CD4-positive, CD25-positive, alpha-beta regulatory T cell (primary cell): ENCODE measurements at places on chromosomes 7 and 10. TPM values are rescaled to one million over a fixed set of nuclear protein-coding genes. Genes with fewer than 3 reads are reported as not detected.

The CNTNAP2 gene
- total RNA-seq = not detected

GRCh38 chr7:124532166-124532565 is 233.4 kb downstream of the GPR37 start:
- DNase-seq = no peak
- no peaks in the 10 kb centered on the region for H3K4me1 ChIP-seq
- no peaks in the 10 kb centered on the region for H3K36me3 ChIP-seq
- H3K27me3 ChIP-seq = no peaks in the 10 kb centered on the region

The VSTM4 gene
- total RNA-seq = not detected

DNA sequence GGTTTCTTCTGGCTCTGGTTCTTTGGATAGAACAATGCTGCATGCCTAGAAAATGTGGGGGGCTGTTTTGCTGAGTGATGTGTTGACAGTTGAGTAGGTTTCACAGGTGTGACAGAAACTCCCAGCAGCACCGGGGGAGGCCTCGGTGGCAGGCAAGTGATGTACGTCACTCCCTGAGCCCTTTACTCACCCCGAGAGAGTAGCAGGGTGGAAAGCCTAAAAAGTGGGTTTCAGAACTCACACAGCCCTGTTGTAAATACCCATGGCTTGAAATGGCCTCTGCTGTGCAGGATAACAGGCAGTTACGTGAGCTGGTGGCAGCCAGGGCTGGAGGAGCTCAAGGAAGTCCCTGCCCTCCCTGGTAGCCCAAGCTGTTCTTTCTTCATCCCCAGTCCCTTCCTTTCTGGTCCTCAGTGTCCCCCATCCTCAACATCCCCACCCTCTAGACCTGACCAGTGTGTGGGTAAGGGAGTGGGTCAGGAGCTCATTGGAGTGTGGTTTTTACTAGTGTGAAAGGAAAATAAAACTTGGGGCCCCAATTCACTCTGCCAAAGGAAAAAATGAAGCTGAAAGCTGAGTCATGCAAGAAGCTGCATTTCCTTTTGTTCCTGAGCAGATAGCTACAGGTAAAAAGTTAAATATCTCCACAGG is 258.1 kb downstream of the STK31 start:
- no peak overlapping the region for H3K27ac ChIP-seq
- no peaks in the 10 kb centered on the region for H3K4me1 ChIP-seq
- no peaks in the 10 kb centered on the region for H3K27me3 ChIP-seq

The OR2A5 gene
- total RNA-seq = not detected

DNA sequence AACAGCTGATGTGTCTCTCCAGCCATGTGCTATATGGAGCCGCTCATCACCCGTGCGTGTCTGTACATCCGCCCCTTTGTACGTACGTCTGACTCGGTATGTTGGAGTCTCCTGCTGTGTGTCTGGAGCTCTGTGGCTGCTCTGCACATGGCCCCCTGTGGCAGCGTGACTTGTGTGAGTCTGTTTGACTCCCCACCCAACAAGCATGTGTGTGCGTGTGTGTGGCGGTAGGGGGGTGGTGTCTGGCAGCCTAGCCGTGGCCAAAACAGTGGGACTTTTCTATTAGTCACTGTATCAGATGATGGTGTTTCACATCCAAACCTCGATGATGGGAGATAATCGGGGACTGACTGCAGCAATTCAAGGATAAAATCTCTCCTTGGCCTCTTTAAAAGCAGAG is 94.1 kb downstream of the COL13A1 start:
- DNase-seq = no peak
- H3K4me1 ChIP-seq = no peaks in the 10 kb centered on the region
- no peak overlapping the region for H3K4me3 ChIP-seq
- no peaks in the 10 kb centered on the region for H3K36me3 ChIP-seq

DNA sequence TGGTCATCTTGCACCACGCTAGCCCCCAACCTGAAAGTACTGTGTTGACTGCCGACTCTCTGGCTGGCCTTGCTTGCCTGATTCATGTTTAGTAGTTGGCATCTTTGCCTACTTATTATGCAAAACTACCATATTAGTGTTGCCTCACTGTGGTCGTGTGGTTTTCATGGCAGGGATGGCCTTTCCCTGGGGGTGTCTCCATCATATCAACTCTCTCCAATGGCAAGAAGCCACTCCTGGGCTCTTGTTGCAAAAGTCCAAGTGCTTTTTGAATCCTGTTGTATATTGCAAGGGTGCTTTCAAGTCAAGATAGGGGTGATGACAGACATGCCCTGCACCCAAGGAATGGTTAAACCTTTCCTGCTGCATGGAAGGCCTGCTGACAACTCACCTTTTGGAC is 39.4 kb downstream of the ABLIM1 start:
- H3K36me3 ChIP-seq = no peaks in the 10 kb centered on the region
- no peak for DNase-seq
- no peaks in the 10 kb centered on the region for H3K27me3 ChIP-seq
- peaks cover 12% of the 10 kb centered on the region for H3K4me1 ChIP-seq
- H3K27ac ChIP-seq = no peak overlapping the region
- no peak overlapping the region for H3K4me3 ChIP-seq

DNA sequence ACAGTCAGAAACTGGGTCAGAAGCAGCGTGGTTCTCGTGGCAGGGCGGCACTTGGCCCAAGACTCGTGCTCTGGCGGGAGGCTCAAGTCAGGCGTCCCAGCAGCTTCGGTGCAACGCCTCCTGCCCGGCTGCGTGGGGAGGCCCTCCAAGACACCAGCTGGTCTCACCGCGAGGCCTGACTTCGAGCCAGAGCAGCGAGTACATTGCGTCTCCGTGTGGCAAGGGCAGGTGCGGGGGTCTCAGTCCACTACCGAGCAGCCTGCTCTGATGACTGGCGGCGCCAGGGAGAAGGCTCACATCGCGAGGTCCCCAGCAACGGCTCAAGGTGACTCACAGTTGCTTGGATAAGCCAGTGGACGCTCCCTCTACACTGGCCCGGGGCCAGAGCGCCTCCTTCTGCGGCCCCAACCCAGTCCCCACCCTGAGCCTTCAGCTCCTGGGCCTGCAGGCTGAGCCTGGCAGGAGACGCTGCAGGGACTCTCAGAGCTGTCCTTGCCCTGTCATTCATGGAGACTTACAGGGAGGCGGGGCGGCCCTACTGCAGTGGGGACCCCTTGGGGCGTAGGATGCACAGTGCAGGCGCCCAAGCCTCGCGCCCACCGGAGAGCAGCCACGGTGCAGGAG is 41.9 kb upstream of the PRKAR1B start:
- H3K27ac ChIP-seq = no peak overlapping the region
- H3K4me1 ChIP-seq = no peaks in the 10 kb centered on the region
- H3K27me3 ChIP-seq = no peaks in the 10 kb centered on the region
- H3K36me3 ChIP-seq = peaks cover 17% of the 10 kb centered on the region
- H3K4me3 ChIP-seq = no peak overlapping the region

GRCh38 chr7:1367501-1368183 is 91.6 kb downstream of the MICALL2 start:
- H3K4me1 ChIP-seq = no peaks in the 10 kb centered on the region
- H3K4me3 ChIP-seq = no peak overlapping the region
- no peak overlapping the region for H3K27ac ChIP-seq
- no peaks in the 10 kb centered on the region for H3K36me3 ChIP-seq

GRCh38 chr7:28984631-28985030 is 26.5 kb upstream of the TRIL start:
- H3K4me3 ChIP-seq = no peak overlapping the region
- no peak overlapping the region for H3K27ac ChIP-seq
- DNase-seq = no peak
- H3K4me1 ChIP-seq = no peaks in the 10 kb centered on the region
- no peaks in the 10 kb centered on the region for H3K36me3 ChIP-seq
- no peaks in the 10 kb centered on the region for H3K27me3 ChIP-seq

The HK1 gene
- 86.4 TPM for total RNA-seq

The PPP1R9A gene
- total RNA-seq = not detected

GRCh38 chr7:46725136-46725535 is 804.1 kb upstream of the IGFBP3 start:
- no peaks in the 10 kb centered on the region for H3K4me1 ChIP-seq
- DNase-seq = no peak
- no peak overlapping the region for H3K4me3 ChIP-seq
- H3K27ac ChIP-seq = no peak overlapping the region

DNA sequence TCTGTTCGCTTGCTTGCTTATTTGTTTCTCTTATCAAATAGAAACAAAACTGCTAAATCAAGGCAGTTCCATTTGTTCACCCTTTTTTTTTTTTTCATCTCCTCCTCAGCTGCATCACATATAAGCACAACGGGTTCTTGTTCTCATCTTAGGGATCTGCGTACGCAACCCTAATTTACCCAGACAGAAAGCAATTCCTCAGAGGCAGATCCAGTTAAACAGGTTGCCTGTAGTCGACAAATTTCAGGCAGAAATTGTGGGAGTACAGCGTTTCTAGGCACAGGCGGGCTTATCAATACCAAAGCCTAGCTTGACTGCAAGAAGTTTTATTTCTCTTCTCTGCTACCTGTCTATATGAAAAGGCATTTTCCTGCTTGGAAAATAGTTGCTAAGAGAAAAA is 565.4 kb downstream of the NXPH1 start:
- no peaks in the 10 kb centered on the region for H3K36me3 ChIP-seq
- H3K27me3 ChIP-seq = no peaks in the 10 kb centered on the region
- DNase-seq = no peak
- H3K4me1 ChIP-seq = no peaks in the 10 kb centered on the region

The GJD4 gene
- total RNA-seq = not detected

DNA sequence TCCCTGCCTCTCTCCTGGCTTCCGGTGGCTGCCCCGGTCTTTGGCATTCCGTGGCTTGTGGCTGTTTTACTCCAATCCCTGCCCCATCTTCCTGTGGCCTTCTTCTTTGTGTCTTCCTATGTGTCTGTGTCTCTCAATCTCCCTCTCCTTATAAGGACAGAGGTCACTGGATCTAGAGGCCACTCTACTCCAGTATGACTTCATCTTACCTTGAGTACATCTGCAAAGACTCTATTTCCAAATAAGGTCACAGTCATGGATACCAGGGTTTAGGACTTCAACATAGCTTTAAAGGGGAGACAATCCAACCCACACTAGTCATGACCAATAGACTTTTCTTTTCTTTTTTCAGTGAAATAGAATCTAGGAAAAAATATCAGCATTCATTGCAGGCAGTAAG is 153.3 kb upstream of the INSYN2A start:
- no peaks in the 10 kb centered on the region for H3K4me1 ChIP-seq
- no peaks in the 10 kb centered on the region for H3K27me3 ChIP-seq
- H3K36me3 ChIP-seq = no peaks in the 10 kb centered on the region
- H3K27ac ChIP-seq = no peak overlapping the region
- no peak for DNase-seq

The TMEM213 gene
- not detected for total RNA-seq

DNA sequence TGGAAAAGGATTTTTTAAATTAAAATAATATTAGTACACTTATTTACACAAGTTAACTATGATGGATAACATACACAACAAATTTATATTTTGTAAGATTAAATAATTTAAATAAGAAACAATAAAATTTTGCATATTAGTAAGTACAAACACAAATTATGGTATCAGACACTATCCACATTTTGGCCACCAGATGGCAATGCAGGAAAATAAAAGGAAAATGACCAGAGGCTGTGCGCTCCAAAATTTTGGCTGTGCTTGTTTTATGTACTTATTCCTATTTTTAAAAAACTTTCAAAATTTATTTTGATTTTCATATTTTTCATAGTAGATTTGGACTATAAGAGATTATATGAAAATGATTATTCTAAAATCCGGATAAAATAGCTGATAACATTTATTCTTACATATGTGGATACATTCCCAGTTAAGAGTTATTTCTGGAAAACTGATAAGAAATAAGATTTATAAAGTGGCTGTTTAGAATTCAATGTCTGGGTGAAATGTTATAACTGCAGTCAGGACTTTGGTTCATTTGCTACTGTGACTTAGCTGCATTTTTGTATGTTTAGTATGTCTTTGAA is 274.7 kb upstream of the HGF start:
- no peaks in the 10 kb centered on the region for H3K36me3 ChIP-seq
- no peaks in the 10 kb centered on the region for H3K4me1 ChIP-seq
- DNase-seq = no peak
- H3K27ac ChIP-seq = no peak overlapping the region

The CYP2C19 gene
- not detected for total RNA-seq

- no peak overlapping the region for H3K27ac ChIP-seq
- peaks cover 2% of the 10 kb centered on the region for H3K27me3 ChIP-seq
- peak; percentile 24 for DNase-seq
- H3K4me3 ChIP-seq = no peak overlapping the region
- no peaks in the 10 kb centered on the region for H3K4me1 ChIP-seq
Measured at GRCh38 chr10:100020142-100020885, 10.6 kb upstream of the DNMBP start.

The ITIH5 gene
- not detected for total RNA-seq

The CLCN1 gene
- total RNA-seq = not detected

GRCh38 chr7:81333004-81333403 is 414.2 kb upstream of the SEMA3C start:
- no peaks in the 10 kb centered on the region for H3K27me3 ChIP-seq
- H3K4me1 ChIP-seq = no peaks in the 10 kb centered on the region
- DNase-seq = no peak

GRCh38 chr7:46652317-46652716 is 731.2 kb upstream of the IGFBP3 start:
- no peaks in the 10 kb centered on the region for H3K4me1 ChIP-seq
- no peaks in the 10 kb centered on the region for H3K36me3 ChIP-seq
- no peak for DNase-seq
- no peak overlapping the region for H3K4me3 ChIP-seq
- H3K27me3 ChIP-seq = no peaks in the 10 kb centered on the region

DNA sequence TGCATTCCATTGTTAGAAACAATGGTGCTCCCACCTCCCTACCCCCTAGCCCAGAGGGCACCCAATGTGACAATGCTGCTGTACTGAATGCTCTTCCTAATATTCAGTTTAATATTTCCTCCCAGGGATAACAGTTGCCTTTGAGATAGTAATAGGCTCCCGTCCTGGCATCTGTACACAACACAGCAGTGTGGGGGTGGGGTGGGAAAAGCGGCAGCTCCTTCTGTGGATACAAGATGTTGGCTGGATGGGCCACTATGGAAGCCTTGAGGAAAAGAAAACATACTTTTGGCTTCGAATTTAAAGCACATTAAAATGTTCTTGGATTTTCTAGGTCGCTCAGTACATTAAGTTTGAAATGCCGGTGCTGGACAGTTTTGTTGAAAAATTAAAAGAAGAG is 9.2 kb upstream of the ZNF22 start:
- H3K36me3 ChIP-seq = no peaks in the 10 kb centered on the region
- no peak overlapping the region for H3K4me3 ChIP-seq
- DNase-seq = no peak
- H3K27ac ChIP-seq = no peak overlapping the region
- H3K4me1 ChIP-seq = no peaks in the 10 kb centered on the region

GRCh38 chr7:75795831-75796285 is 17.7 kb downstream of the CCL24 start:
- no peaks in the 10 kb centered on the region for H3K27me3 ChIP-seq
- H3K4me3 ChIP-seq = no peak overlapping the region

GRCh38 chr7:22793593-22794462 is 28.8 kb downstream of the TOMM7 start:
- no peak for DNase-seq
- H3K36me3 ChIP-seq = no peaks in the 10 kb centered on the region
- no peak overlapping the region for H3K4me3 ChIP-seq
- no peak overlapping the region for H3K27ac ChIP-seq
- H3K27me3 ChIP-seq = peaks cover 2% of the 10 kb centered on the region

DNA sequence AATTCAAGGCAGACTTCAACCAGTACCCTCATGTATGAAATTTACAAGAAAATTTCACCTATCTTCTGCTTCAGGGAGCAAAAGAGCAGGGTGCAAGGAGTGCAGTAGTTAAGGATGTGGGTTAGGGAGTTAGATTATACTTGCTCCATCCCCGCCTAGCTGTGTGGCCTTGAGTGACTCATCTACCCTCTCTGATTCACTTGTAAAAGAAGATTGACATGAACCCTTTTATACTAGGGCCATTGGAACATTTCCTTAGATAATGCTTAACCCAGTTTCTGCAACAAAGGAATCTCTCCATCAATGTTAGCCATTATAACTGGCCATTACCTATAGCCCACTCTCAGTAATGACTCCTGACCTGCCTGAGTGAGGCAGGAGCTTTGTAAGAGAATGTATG is 10.2 kb upstream of the HSPA12A start:
- H3K36me3 ChIP-seq = no peaks in the 10 kb centered on the region
- H3K27ac ChIP-seq = no peak overlapping the region
